Left lobe of liver (tissue), 2 donors: ENCODE measurements at places on chromosomes 6 and 20. TPM values are rescaled to one million over a fixed set of nuclear protein-coding genes. Genes with fewer than 3 reads are reported as not detected.

TM9SF4 gene
- 25.3 TPM for total RNA-seq

VPS16 gene
- total RNA-seq = 19.3 TPM

DNA sequence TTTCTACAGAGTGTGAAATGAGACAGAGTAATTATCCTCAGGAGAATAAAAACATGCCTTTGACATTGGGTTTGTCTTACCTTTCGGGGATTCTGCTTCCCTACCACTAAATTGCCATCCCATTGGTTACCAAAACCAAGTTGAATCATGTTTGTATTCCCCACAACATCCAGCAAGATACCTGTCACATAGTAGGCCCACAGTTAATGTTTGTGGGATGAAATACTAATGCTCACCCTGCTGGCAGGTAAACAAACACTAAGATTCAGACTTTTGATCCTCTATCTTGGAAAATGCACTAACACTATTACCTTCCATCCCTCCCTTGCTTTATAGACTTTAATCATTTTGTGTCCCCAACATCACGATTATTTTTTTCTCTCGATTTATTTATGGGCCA, 8.2 kb upstream of the STXBP5 start:
- DNase-seq = no peak

- DNase-seq = no peak
Observed at GRCh38 chr6:76831299-76831698, 632.0 kb downstream of the HTR1B start.
